ENCODE measurements at places on chromosomes 3 and 15. TPM values are rescaled to one million over a fixed set of nuclear protein-coding genes. Genes with fewer than 3 reads are reported as not detected.

GRCh38 chr3:143090486-143090885, 29.1 kb upstream of the CHST2 start:
- no peak for DNase-seq
- no peak overlapping the region for H3K27ac ChIP-seq
- H3K4me1 ChIP-seq, result no peaks in the 10 kb centered on the region
- H3K36me3 ChIP-seq, result no peaks in the 10 kb centered on the region
- no peaks in the 10 kb centered on the region for H3K27me3 ChIP-seq
- H3K4me3 ChIP-seq, result no peak overlapping the region

- no peaks in the 10 kb centered on the region for H3K36me3 ChIP-seq
- DNase-seq, result no peak
- H3K27me3 ChIP-seq, result no peaks in the 10 kb centered on the region
- no peak overlapping the region for H3K4me3 ChIP-seq
Observed at GRCh38 chr3:180102134-180102533, 65.4 kb upstream of the PEX5L start.

DNA sequence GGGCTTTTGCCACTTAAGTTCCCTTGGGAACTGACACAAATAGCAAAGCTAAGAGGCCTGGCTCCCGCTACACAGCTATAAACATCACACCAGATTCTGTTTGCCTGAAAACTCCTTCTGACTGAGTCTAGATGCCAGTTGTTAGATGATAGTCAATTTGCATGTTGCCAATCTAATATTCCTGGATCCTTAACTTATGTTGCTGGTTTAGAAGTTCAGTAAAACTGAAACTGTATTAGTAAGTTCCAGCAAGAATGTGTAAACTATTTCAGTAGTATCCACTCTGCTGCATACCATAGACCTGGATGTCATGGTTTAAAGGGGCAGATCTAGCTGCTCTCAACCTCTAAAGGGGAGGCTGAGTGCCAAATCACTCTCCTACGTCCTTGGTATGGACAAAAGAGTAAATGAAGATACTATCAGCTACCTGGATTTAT, 27.1 kb upstream of the LACTB start:
- DNase-seq, result no peak
- H3K36me3 ChIP-seq, result no peaks in the 10 kb centered on the region
- peaks cover 2% of the 10 kb centered on the region for H3K4me1 ChIP-seq
- H3K27ac ChIP-seq, result no peak overlapping the region
- no peak overlapping the region for H3K4me3 ChIP-seq

SLC27A2 gene
- total RNA-seq, result 2.2 TPM

GRCh38 chr3:69441040-69441439, 55.2 kb upstream of the FRMD4B start:
- no peak for DNase-seq
- no peak overlapping the region for H3K4me3 ChIP-seq
- H3K27ac ChIP-seq, result no peak overlapping the region
- no peaks in the 10 kb centered on the region for H3K27me3 ChIP-seq
- peaks cover 7% of the 10 kb centered on the region for H3K4me1 ChIP-seq
- no peaks in the 10 kb centered on the region for H3K36me3 ChIP-seq

GLT8D1 gene
- 64.6 TPM for total RNA-seq

ARPIN gene
- 21.4 TPM for total RNA-seq

DNA sequence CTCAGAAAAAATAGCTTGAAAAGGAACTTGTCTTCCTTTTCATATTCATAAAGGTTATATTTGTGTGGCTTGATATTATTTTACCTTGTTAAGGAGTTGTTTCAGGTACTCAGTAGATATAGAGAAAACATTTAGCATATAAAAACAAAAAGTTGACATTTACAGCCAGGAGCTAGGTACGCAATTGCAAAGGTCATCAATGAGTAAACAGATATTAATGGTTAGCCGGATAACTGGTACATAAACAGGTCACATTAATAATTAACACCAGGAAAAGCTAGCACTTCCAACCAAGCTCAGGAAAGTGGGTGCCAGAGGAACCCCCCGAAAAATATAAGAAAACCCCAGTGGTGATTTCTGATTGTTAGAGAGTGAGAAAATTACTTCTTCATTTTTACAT, 146.6 kb upstream of the NR2F2 start:
- H3K27me3 ChIP-seq, result no peaks in the 10 kb centered on the region
- DNase-seq, result no peak
- no peak overlapping the region for H3K4me3 ChIP-seq
- no peak overlapping the region for H3K27ac ChIP-seq
- H3K4me1 ChIP-seq, result peaks cover 4% of the 10 kb centered on the region

DNA sequence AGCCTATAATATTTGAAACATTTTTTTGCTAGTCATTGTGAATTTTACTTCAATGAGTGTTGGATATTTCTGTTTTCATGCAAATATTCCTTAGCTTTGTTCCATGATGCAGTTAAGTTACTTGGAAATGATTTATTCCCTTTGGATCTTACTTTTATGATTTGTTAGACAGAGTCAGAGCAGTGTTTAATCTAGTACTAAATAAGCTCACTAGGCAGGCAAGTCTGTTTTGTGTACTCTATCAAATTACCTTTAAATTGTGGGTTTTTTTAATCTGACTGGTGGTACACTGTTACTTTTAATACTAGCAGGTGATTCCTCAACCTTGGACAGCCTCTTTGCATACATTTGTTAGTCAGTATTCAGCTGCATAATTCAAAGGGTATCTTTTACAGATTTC, 173.3 kb upstream of the MBNL1 start:
- H3K4me3 ChIP-seq, result no peak overlapping the region
- no peaks in the 10 kb centered on the region for H3K36me3 ChIP-seq
- no peaks in the 10 kb centered on the region for H3K27me3 ChIP-seq

DNA sequence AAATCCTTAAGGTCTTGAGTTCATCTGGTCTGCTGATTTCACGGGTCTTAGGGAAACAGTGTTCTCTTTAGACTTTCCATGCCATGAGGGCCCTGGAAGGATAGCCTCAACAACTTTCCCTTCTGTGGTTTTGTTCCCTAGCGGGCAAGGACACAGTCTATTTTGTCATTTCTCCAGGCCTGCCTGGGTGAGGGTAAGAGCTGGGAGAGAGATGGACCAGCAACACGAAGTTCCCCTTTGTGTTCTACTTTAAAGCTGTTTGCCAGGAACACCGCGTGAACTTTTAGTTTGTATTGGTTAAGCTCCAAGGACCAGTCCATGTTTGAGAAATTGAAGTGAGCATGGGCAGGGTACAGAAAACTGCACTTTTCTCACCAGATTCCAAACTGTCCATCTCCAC, 20.9 kb downstream of the ST3GAL6 start:
- H3K36me3 ChIP-seq, result no peaks in the 10 kb centered on the region
- peaks cover 51% of the 10 kb centered on the region for H3K4me1 ChIP-seq
- no peaks in the 10 kb centered on the region for H3K27me3 ChIP-seq
- peak overlapping the region; percentile 25 for H3K4me3 ChIP-seq
- H3K27ac ChIP-seq, result peak overlapping the region; percentile 86
- DNase-seq, result no peak

DNA sequence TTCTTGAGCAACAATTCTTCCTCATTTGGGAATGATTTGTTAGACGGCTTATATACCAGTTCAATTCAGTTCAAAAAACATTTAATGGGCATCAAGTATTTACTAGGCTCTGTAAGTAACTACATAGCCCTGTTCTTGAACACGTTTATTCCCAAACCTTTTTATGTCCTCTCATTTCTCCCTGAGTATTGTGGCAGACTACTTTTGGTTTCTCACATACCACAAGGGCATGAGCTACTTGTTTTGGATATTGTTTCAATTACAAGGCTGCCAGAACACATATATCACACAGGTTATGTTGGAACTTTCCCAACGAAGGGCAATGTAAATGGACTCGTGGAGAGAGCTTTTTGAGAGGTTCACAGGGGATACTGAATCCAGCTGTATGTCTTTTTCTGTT, 363.8 kb upstream of the NAALADL2 start:
- H3K4me3 ChIP-seq, result no peak overlapping the region
- no peak for DNase-seq
- H3K27me3 ChIP-seq, result no peaks in the 10 kb centered on the region
- peaks cover 3% of the 10 kb centered on the region for H3K4me1 ChIP-seq

- no peak for DNase-seq
- no peak overlapping the region for H3K27ac ChIP-seq
- no peaks in the 10 kb centered on the region for H3K4me1 ChIP-seq
- H3K27me3 ChIP-seq, result no peaks in the 10 kb centered on the region
Observed at GRCh38 chr3:108548304-108548703, 37.9 kb upstream of the MYH15 start.

OXTR gene
- total RNA-seq, result 2.3 TPM

DNA sequence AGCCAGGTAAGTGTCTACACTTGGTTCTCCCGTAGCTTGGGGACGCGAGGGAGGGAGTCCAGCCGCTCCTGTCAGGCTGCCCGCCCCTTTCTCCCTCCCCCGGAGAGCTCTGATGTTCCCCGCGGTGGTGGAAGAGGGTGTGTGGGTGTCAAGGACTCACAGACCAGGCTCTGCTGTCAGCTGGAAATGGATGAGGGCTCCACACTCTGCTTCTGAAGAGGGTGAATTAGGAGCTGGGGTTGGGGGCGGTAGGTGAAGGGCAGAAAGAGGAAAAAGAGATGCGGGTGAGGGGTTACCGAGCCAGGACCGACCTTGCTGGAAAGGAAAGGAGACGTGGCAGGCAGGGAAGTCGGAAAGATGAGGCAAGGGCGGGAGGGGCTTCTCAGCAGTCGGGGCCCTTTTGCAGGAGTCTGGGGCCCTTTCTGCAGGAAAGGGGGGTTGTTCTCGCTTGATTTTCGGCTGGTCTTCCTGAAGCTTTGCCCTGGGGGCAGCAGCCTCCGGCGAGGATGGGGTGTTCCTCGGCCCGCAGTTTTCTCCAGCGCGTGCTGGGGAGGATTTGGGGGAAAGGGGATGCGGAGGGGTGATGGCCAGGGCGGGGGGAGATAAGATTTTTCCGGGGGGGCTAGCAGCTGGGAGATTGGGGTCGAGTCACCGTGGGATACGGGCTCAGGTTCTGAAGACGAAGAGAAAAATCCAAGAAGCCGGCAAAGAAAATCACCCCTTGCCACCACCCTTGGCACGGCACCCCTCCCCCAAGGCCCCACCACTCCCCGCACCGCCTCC, 602 bp upstream of the BAHD1 start:
- H3K27me3 ChIP-seq, result peaks cover 11% of the 10 kb centered on the region
- DNase-seq, result no peak
- no peaks in the 10 kb centered on the region for H3K36me3 ChIP-seq

DNA sequence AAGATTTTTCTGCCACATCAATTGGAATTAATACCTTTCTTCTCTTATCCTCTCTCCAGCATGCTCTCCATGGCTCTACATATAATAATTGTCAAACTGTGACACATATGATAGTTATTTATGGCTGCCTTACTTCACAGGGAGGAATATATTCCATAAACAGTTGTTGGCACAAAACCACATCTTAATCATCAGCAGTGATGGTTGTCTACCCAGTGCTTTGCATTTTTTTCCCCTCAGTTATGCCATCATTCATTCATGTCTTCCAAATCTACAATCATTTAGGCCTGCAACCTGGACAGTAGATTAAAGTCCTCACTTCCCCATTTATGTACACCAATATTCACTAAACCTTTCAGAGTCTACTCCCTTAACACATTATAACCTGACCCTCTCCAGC, 107.7 kb downstream of the THRB start:
- DNase-seq, result no peak
- no peak overlapping the region for H3K4me3 ChIP-seq
- peak overlapping the region; percentile 59 for H3K27ac ChIP-seq
- peaks cover 91% of the 10 kb centered on the region for H3K4me1 ChIP-seq
- H3K36me3 ChIP-seq, result no peaks in the 10 kb centered on the region

DNA sequence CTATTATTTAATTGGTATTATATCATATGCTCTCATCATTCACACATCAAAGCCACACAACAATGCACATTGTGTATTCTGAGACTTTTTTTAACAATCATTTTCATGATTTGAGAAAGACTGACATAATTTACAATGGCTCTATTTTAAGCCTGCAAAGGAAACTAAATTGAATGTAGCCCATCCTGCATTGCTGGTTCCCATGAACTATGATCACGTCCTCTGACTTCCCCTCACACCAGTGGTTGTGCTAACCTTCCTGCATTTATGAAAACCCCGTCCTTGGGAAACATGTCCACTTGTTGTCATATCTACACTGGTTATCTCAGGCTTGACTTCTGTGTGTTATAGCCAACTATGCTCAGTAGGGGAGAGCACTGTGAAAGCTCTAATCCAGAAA, 546.2 kb downstream of the MECOM start:
- H3K36me3 ChIP-seq, result no peaks in the 10 kb centered on the region
- no peaks in the 10 kb centered on the region for H3K27me3 ChIP-seq
- peaks cover 13% of the 10 kb centered on the region for H3K4me1 ChIP-seq
- no peak overlapping the region for H3K4me3 ChIP-seq
- DNase-seq, result no peak

All from thoracic aorta (tissue), 2 donors.